ENCODE measurements at places on chromosomes 1 and 21.

- DNase-seq = no peak
Measured at GRCh38 chr1:62687421-62687902, 724 bp downstream of the DOCK7 start.

- no peak for DNase-seq
Measured at GRCh38 chr1:37878071-37878470, 18.7 kb upstream of the MTF1 start.

DNA sequence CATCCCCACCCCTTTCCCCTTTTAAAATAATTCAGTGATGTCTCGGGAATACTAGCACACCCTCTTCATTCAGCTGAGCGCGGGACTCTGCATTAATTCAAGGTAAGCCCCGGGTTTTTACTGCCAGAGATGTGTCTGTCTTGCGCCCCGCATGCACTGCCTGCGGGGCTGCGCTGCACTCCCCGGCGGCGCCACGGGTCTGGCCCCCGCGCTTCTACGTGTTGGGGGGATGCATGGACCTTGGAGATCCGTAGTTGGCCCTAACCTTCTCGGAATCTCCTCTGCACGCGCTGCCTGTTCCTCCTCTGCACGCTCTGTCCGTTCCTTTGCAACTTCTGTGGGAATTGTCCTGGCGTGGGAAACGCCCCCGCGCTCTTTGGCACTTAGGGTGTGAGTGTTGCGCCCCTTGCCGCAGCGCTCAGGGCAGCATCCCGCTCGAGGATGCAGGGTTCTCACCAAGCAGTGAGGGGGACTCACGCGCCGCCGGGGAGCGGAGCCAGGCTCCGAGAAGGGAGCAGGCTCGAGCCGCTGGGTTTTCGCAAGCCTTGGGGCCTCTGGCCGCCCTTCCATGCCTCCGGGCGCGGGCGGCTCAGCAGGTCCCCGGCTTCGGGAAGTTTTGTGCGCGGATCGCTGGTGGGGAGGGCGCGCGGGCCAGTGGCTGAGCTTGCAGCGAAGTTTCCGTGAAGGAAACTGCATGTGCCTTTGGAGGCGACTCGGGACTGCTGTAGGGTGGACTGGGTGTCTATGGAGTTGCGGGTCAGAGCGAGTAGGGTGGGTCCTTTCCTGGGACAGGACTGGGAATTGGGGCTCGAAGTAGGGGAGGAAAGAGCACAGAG is 165.1 kb upstream of the CACNA1E start:
- DNase-seq = no peak

DNA sequence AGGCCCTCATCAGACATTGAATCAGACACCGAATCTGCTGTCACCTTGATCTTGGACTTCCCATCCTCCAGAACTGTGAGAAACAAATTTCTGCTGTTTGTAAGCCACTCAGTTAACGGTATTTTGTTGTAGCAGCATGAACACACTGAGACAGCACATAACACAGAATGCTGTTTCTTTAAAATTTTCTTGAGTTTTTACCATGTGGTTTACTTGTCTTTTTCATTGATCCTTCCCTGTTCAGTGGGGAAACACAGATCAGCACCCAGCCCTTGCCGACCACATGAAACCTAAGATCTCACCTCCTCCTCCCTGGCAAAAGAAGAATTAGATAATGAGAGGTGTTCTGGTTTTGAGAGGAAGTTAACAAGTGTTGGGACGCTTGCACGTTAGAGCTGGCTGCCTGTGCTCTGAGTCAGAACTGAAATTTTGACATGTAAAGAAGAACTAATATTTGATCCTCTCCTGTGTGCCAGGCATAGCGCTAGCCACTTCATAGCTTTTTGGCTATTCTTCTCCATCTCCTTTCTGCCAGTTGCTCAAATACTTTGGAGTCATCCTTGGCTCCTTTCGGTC is 179.6 kb downstream of the DHRS3 start:
- no peak for DNase-seq

DNA sequence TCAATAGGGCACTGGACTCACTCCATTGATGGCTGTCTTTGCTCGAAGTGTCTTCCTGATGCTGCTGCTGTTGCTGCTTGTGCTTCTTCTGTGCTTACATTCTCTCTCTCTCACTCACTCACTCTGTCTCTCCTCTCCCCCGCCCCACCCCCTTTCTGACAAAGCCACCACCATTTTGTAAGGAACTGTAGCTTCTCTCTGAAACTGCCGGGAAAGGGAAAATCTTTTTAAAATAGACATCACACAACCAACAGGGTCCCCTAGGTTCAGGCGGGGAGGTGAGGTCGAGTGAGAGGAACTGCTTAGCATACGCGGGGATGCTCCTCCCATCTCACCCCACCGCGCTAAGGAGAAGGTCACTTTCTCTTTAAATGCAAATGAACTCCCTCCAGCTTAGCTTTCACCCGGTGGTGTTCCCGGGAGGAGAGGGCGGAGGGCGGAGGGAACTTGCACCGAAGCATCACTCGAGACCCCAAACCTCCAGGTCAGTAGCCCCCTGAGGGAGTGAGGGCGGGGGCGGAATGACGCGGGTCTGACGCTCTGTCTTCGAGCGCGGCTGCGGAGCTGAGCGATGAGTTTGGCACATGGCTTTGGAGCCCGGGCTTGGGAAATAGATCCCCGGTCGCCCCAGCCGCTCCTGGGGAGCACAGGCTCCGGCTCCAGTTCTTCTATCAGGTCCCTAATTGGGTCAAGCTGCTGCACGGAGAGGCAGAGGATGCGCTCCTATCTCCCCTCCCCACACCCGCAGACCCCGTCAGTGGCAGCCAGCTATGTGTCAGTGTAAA is at the start of gene CCDC28B:
Gene CCDC28B, plus strand, starts transcription at position 370 of the 785 bp plus-strand sequence. CDS start 1,341 bp downstream, outside the sequence.
- DNase-seq = peak; percentile 61

- no peak for DNase-seq
Measured at GRCh38 chr21:31576428-31576827, 83.1 kb upstream of the SOD1 start.

DNA sequence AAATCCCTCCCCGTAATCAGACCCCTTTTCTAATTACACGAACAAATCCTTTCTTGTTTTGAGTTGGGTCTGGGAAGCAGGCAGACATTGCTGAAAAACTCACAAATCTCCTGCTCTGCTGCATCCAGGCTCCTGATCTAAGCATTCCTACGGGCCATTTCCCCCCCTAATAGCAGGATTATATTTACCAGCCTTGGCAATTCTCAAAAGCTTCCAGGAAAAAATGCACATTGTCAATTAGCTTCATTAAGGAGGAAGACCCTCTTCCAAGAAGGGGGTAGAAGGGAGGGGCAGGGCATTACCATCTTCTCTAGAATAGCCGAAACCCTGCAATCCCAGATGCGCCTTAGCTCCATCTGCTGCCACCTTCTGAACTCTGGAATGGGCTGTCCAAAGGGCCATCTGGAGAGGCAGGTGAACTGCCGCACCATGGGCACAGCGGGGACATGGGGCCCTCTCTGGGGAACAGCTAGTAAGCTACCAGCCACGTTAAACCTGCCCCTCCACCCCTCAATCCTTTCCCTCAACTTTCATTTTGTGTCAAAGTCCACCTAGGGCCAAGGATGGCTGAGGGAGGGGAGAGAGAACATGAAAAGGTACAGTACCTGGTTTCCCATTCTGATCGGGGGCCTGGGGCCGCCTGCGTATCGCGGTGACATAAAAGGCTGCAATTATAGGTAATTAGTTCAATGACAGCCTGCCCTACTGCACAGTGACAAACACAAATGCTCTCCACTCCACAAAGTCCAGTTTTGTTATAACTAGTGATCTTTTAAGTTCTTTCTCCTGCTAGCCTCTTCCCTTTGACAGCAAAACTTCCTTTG is 56.8 kb downstream of the MRPL37 start:
- DNase-seq = no peak

DNA sequence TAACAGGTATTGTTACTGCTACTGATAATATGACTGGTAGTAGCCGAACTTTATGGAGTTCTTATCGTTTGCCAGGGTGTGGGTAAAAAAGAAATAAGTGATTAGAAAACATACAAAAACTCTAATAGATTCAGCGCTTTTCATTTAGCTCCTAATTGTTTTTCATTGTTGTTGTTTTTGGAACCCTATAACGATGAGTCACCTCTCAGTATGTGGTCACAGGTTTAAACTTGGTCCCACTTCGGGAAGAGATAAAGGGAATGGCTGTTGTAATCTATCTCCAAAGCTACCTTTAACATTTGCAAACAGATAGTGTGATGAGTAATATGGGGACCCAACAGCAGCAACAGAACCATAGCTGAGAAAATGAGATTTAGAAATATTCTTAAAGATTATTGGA is 62.7 kb upstream of the BCL10 start:
- DNase-seq = no peak

DNA sequence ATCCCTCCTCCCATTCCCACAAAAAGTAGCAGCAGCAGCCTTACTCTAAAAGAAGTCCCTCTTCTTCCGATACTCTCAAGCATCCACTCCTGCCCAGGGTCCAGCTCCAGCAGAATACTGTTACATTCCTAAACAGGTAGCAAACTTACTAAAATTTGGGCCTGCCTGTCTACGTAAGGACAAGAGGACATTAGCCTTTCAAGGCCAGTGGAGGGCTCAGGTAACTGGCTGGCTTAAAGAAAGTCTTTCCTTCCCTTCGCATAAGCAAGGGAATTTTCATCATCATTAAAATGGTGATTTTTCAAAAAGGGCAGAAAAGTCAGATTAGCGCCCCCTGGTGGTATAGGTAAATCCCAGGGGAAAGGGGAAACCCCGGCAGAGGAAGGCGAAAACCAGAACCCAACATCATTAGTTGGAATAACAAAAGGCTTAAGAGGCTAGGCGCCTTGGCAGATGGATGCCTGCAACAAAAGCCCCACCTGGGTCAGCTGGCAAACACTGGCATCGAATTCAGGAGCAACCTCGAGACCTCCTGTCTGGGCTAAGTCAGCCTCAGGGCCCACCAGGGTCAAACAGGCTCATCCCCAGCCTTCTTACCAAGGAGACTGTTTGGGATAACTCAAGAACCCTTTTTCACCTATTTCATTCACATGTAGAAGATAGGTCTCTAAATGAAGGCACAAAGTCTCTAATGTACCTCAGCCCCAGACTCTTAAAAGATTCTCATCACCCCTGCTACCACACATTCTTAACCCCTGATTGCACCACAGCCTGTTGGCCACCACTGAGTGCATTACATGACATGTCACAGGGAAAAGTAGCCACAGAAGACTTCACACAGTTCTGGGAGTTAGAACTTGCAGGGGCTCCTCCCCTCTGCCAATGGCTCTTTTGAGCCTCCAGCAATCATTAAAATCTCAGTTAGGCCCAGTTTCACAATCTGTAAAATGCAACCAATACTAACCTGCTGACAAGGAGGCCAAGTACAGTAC is 36.7 kb downstream of the ERI3 start:
- peak; percentile 48 for DNase-seq

DNA sequence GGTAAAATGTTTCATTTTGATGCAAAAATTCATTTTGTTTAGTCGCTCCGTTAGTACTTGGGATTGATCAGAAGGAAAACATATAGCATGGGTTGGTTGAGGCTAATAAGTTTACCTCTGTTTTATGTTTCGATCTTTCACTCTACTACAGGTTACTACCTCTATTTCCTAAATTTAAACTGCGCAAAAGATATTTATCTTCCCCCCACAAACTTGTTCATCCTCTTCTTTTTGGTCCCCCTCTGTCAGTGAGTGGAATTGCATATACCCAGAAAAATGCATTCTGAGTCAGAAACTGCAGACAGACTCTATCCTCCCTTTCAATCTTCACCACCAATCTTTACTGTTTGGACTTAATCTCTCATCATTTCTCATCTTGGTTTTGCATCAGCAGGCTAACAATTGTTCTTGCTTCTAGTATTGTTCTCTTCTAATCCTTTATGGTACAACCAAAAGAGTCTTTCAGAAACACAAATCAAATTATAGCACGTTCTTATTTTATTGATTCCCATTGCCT is 316.0 kb upstream of the ADGRL4 start:
- no peak for DNase-seq

GRCh38 chr1:82690411-82690810 is 889.7 kb downstream of the ADGRL2 start:
- no peak for DNase-seq

All from H54 (cell line).